GM06990 (cell line): ENCODE measurements at places on chromosomes 12 and 14.

DNA sequence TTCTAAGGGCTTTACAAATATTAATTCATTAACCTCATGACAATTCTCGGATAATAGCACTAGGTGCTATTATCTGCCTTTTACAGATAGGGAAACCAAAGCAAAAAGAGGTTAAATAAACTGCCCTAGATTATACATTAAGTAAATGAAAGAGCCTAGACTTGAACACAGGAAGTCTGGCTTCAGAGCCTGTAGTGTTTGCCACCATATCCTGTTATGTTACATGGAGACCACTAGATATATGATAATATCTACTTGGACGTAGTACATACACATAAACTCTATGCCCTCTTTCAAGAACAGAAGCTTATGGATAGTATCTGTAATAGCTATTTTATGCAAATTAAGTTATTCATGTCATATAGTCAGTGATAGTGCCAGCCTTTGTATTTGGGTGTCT is 16.9 kb upstream of the MYF6 start:
- DNase-seq: no peak

GRCh38 chr12:81347404-81347803 is 269.5 kb downstream of the ACSS3 start:
- no peak for DNase-seq

DNA sequence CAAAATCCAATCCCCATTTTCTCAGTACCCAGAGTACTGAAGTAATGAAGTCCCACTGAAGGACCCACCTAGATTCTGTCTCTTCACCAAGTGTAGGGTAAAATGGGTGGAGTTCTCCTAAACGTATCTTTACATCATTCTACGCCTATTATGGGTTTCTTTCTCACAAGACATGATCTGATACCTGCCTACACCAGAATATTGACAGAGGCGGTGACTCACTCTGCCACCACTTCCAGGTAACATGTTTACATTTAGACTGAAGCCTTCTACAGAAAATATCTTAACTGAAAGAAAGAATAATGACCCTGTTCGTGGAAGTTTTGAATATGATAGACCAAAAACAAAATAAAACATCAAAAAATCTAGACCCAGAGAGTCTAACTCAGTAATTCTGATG is 89.8 kb downstream of the BTG1 start:
- DNase-seq: no peak

GRCh38 chr12:9711664-9712063 is 21.2 kb downstream of the CLECL1 start:
- no peak for DNase-seq

DNA sequence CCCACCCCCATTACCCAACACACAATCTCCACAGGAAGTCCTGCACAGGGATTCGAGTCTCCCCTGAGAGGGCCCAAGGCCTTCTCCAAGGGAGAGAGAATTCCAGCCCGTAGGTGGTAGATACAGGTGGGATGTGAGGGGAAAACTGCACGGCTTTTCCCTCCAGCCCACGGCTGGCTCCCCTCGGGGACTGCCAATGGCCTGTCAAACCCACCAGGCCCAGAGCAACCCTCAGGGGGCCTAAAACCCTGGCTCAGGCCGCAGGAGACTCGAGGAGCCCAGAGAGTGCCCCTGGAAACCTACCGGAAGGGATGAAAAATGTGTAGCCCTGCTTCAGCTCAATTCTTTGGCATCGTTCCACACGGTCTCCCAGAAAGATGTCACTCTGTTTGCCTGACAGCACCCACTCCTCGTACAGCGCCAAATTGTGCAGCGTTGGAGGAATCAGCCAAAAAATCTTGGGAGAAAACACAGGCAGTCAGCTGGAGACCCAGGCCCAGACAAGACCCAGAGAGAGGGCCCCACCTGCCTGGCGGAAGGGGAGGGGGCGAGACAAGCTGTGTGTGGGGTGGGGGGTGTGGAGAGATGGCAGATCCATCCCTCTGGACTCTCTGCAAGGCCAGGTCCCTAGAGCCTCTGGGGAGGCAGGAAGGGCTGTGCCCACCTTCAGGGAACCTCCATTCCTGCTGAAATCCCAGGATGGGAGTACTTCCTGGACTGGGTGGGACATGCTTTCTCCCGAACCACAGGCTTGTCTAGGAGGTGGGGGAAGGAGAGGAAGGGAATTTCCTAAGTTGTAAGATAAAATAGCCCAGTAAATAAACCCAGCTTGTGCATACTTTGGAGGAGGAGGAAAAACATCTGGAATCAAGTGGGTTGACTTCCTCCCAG is 48.1 kb downstream of the KDM2B start:
- DNase-seq: no peak
